ENCODE measurements at places on chromosomes 1 and 21.

DNA sequence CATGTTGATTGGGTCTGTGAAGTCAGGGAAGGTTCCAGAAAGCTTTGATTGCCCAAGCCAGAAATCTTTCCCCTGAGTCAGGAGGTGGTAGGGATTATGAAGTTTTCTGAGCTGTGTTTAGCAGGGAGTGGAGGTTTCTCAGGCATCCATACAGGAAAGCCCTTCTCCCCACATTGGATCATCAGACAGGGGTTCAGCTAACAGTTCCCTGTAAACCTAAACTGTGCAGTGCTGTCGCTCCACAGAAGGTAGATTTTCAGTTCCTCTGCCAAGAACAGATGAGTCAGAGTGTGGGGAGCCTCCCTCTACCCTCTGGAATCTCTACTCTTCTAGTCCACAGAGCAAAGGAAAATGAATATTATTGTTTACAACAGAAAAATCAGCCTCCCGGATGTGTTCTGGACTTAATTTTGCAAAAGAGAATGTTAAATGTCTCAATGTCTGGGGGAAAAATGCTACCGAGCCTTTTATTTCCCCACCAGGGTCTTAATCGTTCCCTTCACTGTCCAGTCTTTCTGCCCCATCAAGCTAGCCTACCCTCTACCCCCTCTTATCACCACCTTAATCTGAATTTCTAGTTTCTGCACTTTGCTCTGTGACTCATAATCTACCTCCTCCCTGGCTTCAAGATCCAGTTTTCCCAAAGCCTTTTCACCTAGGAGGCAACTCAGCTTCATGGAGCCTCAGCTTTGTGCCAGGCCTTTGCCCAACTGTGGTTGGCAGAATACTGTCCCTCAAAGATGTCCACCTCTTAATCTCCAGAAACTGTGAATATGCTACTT is 355.6 kb downstream of the PRDM2 start:
- no peak for DNase-seq

GRCh38 chr1:42479621-42480020 is 16.5 kb downstream of the CCDC30 start:
- no peak for DNase-seq

DNA sequence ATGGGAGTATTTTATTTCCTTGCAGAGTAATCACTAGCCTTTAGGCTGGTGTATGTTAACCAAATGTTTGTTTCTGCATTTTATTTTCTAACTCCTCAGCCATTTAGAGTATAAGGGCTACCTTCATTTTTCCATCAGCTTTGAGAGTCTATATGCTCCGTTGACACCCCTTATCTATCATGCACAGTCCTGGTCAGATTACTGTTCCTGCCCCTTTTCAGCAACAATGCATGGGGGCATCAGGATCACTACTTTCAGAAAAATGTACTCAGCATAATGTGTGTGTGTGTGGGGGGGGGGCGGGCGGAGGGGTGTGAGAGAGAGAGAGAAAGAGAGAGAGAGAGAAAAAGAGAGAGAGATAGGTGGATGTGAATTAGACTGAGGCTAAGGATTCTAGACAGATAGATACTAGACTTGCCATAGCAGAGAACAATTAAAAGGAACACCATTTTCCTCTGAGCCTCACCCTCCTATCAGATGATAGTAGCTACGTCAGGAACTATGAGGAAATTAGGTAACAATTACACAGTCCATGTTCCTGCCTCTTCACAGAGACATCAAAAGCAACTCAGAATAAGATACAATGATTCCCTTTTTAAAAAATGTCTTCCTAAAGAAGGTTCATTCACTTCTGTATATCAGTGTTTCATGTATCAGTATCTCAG is 40.8 kb downstream of the FCER1A start:
- no peak for DNase-seq

GRCh38 chr21:38439426-38439825 is 58.9 kb downstream of the ERG start:
- no peak for DNase-seq

- no peak for DNase-seq
Observed at GRCh38 chr1:201164645-201165044, 10.4 kb upstream of the TMEM9 start.
